GOT3 (cell line): ENCODE measurements at places on chromosomes 1 and 21.

- no peak for DNase-seq
Observed at GRCh38 chr1:180026556-180026955, 71.9 kb downstream of the CEP350 start.

- no peak for DNase-seq
Observed at GRCh38 chr1:15311880-15312279, 64.9 kb downstream of the FHAD1 start.

GRCh38 chr1:160503087-160503486 lies 20.0 kb downstream of the SLAMF6 start:
- no peak for DNase-seq

- DNase-seq: no peak
Observed at GRCh38 chr1:9797049-9797448, 26.7 kb downstream of the CLSTN1 start.

- no peak for DNase-seq
Observed at GRCh38 chr1:32897082-32898049, 3.8 kb downstream of the TMEM54 start.

GRCh38 chr21:34305605-34306604 lies 57.9 kb upstream of the KCNE2 start:
- DNase-seq: no peak

- no peak for DNase-seq
Observed at GRCh38 chr21:41974752-41975053, 20.9 kb upstream of the C2CD2 start.

DNA sequence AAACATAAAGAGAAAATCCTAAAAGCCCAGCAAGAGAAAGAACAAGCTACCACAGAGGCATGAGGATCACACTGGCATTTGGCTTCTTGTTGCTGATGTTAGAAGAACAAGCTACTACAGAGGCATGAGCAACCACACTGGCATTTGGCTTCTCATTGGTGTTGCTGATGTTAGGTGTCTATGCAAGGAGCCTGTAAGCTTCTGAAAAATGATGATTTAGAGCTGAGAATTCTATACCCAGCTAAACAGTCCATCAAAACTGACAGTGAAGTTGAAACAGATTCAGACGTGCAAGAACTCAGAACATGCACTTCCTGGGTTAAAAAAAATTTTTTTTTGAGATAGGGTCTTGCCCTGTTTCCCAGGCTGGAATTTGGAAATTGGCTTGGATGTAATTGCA lies 37.8 kb upstream of the ADARB1 start:
- no peak for DNase-seq

DNA sequence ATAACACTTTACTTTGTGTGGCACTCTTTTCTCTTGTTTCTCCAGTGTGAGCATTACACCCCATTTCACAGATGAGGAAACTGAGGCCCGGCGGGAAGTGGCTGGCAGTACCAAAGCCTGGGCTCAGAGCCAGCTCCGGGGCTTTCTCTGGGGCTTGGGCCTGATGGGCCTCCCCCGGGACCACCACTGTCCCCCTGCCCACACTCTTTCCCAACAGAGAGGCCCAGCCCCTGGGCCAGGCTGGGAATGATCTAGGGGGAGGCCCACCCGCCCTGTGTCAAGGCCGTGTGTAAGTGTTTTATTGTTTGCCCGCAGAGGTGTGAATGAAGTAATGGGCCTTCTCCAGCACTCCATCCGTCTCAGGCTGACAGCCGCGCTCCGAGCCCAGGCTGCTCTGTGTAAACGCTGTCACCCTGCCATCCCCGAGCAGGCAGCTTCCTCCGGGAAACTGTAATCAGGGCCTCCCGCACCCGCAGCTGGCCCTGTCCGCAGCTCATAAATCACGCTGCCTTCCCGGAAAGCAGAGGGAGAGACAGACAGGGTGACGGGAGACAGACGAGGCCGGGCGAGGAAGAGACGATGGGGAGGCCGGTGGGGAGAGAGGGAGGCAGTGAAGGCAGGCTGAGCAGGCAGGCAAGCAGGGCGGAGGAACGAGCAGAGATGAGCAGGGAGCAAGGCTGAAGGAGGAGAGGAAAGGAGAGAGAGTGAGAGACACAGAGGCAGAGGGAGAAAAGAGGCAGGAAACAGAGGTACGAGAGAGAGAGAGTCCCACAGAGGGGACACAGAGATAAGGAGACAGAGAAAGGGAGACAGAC lies 109.7 kb upstream of the ZBTB40 start:
- no peak for DNase-seq

DNA sequence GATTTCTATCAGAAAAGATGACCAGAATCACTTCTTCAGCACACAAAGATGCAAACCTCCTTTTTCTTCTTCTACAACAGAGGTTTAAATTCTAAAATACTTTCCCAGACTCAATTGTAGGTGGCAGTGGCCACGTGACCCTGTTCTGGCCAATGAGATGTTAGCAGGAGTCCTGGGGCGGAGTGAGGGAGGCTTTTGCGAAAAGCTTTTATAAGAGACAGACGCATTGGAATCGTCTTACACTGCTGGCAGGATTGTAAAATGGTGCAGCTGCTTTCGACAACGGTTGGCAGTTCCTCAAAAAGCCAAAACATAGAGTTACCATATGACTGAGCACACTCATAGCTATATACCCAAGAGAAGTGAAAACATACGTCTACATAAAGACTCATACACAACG lies 87.0 kb upstream of the MAGI3 start:
- DNase-seq: no peak

DNA sequence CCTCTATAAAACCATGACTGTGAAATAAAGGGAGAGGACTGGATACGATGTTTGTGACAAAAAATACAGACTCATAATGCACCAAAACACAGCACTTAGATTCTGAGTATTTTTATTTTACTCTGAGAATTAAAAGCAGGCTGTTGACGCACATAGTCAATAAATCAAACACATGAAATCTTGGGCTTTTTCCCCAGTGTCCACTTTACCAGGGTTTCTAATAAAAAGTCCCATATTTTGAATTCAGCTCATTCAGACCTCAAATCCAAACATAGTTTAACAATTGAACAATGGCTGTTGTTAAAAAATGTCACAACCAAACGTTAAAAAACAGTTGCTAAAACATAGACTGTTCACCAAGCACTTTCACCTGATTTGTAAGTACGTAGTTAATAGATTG lies 553.4 kb downstream of the LTN1 start:
- DNase-seq: no peak

- DNase-seq: no peak
Observed at GRCh38 chr1:230163205-230163604, 96.2 kb downstream of the GALNT2 start.

- DNase-seq: no peak
Observed at GRCh38 chr1:36326499-36326898, 3.1 kb upstream of the EVA1B start.

DNA sequence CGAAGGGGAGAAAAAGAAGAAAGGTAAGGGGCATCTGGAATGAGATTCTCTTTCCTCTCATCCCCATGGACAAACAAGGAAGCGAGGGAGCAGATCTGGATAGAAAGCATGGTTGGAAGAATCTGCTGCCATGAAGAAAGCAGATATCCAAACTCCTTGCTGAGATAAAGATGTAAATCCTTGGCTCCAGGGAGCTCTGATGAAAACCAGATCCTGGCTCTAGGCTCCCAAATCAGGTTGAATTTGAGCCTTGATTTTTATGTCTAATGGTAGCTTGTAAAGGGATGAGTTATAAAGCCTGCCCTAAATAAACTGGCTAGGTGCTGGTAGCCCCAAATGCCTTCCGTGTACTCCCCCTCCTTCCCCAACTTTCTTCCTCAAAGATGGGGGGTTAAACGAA lies 64.1 kb upstream of the LAX1 start:
- DNase-seq: no peak

- DNase-seq: no peak
Observed at GRCh38 chr1:93475681-93476080, 27.8 kb downstream of the FNBP1L start.
